ENCODE measurements at places on chromosomes 7 and 10.

- no peak for DNase-seq
These were observed 867.1 kb downstream of the GATA3 start for GRCh38 chr10:8921568-8921967.

DNA sequence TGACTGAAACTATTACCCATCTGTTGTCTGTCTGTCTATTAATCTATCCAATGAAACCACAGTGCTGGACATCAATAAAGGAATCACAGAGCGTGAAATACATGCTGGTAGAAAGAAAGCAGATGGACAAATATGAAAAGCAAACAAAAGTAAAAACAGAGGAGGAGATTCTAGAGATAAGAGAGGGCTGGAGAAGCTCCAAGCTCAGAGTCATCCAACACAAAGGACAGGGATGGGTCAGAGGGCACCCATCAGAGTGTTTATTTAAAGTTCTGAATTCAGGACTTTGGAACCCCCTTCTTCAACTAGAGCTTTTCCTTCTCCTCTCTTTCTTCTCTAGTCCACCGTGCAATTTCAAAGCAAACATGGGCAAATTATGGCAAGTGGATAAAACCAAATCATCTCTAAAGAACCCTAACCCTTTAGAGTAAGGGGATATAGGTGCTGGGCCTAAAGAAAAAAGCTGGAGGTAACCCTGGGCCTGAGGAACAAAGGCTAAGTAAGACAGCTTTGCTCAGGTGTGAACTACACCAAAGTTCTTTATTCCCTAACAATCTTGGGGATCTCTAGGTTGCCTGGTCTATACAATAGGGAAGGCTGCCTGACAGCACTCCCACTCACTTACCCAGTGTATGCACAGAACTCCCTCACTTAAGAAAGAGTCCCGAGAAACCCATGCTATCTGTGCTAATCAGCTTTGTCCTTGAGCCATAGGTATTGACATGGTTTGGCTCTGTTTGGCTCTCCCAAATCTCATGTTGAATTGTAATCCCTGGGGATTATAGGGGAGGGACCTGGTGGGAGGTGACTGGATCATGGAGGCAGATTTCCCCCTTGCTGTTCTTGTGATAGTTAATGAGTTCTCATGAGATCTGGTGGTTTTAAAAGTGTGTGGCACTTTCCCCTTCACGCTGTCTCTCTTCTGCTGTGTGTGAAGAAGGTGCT, 97.0 kb downstream of the BAMBI start:
- peak; percentile 69 for DNase-seq

DNA sequence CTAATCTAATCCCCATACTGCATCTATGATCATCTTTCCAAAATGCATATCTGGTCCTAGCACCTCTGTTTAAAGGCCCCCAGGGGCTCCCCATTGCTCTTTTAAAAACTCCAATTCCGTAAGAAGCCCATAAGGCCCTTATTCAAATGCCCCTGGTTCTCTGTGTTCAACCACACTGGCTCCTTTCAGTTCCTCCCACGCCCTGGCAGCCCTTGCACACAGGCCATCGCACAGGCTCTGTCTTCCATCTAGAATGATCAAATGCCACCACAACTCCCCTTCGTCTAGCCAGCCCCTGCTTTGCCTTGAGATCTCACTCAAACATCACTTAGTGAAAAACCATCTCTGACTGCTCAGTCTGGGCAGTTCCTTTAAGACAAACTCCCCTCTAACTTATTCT, 112.9 kb upstream of the LYZL2 start:
- DNase-seq, result no peak

GRCh38 chr7:110625294-110625693, 465.6 kb upstream of the LRRN3 start:
- DNase-seq, result no peak

GRCh38 chr10:8873310-8873709, 818.8 kb downstream of the GATA3 start:
- DNase-seq, result no peak

DNA sequence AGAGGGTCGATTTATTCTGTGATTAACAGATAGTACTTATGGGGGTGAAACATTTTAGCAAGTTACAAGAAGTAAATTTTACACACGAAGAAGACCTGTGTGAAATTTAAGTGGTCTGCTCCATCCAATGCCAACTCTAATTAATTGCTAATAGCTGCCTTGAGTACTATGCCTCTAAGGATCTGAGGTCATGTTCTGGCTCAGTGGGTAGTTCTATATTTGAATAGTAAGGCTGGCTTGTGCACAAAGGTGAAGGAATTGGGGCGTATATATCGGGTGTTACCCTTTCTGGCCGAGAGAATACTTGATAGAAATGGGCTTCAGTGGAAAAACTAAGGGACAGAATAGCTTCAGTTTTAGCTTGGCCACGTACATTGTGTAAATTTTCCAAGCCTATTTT, 345.2 kb upstream of the ANKRD30A start:
- no peak for DNase-seq

- no peak for DNase-seq
These were observed 58.7 kb downstream of the BMPR1A start for GRCh38 chr10:86815035-86815617.

DNA sequence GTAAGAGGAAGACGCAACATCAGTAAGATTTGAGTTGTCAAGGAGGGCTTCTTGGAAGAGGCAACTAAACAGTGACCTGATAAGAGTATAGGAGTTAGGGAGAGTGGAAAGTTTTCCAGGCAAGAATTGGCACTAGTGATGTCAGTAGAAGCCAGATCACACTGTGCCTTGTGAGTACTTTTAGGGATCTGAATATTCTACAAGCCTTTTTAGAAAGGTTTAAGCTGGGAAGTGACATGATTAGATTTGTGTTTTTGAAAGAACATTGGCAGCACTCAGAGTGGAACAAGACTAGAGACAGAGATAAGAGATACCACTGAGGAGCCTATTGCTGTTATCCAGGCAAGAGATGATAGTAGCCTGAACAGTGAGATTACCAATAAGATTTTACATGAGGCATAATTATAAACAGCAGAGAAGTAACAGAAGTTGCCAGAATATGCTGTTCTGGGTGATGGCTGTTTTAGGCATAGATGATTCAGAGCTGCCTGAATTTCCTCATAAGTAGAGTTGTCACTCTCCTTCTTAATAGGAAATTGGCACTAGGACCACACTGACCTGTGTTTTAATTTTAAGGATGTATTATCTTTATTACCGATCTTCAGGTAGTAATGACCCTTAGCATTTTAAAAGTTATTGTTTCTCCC, 45.6 kb downstream of the NHLRC2 start:
- DNase-seq, result no peak

- DNase-seq, result no peak
These were observed 22.1 kb upstream of the OPN4 start for GRCh38 chr10:86632009-86632800.

- no peak for DNase-seq
These were observed 192.3 kb downstream of the EVX1 start for GRCh38 chr7:27434756-27435400.

DNA sequence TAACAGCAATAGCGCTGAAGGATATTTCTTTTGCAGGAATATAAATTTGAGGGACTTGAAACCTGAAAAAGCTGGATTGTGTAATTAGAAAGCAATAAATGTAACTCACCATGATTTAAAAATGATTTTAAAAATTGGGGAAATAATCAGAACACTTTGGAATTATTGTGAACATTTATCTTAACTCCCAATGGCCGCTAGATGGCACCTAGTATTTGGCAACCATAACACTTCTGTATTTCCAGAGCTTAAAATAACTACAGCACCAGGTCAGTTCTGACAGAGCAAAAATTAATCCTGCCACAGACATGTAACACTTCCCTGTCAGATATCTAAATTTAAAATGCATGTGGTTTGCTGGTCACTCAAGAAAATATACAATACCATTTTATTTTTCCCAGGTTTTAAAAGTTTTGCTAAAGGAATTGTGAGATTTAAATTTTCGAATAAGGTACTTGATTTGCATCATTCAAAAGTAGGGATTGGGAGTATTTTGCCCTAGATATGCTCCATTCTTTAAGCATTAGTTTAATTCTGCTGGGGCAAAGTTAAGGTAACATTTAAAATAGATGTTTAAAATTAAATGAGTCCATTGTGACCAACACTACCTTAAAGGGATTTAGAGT, 144.5 kb downstream of the PPP1R3A start:
- DNase-seq, result no peak

GRCh38 chr7:26556061-26556881, 264.6 kb downstream of the SNX10 start:
- no peak for DNase-seq

Data from right lobe of liver (tissue), 6 donors.